ENCODE measurements at places on chromosomes 7 and 10. TPM values are rescaled to one million over a fixed set of nuclear protein-coding genes. Genes with fewer than 3 reads are reported as not detected.

DNA sequence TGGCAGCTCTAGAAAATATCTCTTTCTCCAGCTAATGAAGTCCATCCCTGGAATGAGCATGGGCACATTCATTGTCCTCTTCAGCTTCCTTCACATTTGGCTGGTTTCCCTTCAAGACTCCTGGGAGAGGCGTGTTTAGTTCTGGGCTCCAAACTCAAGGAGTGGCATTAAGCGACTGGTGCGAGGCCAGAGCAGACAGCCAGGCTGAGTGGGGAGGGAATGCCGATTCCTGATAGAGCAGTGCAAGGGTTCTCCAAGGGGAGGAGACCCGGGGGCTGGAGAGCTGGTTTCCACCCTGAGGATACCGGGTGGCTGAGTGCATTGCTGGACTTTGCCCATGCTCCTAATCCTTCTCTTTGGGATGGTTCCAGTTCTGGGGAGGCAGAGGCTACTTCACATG is 372.1 kb downstream of the RPS24 start:
- ATAC-seq, result no peak

DNA sequence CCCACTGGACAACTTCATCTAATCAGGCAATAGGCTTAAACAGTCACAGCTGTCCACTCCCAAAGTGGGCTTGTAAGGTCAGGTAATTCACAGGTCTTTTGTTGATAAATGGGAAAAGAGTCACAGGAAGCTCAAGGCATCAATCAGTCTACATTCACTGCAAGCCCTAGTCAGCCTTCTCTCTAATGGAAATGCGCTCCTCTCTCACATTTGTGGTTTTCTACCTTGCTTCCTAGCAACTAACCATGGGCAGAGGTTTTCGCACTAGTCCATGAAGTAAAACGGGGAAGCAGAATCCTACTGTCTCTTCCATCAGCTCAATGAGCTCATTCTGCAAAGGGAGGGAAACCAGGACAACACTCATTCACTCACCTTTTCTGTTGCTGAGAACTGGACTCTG is 53.5 kb upstream of the APBB1IP start:
- no peak for ATAC-seq

DNA sequence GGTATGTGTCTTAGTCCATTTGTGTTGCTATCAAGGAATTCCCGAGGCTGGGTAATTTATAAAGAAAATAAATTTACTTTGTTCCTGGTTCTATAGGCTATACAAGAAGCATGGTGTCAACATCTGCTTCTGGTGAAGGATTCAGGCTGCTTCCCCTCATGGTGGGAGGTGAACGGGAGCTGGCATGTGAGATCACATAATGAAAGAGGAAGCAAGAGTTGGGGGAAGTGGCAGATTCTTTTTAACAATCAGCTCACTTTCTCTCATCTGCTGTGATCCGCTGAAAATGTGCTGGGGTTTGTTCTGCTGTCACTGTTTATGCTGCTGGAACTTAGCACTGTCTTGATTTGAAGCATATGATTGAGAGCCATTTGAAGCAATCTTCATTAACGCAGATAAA is 730.0 kb upstream of the SORCS1 start:
- no peak for ATAC-seq

GRCh38 chr10:44473146-44473545 is 88.2 kb upstream of the CXCL12 start:
- ATAC-seq, result no peak

- ATAC-seq, result no peak
Measured at GRCh38 chr10:131084791-131085090, 226.8 kb downstream of the TCERG1L start.

- ATAC-seq, result no peak
Measured at GRCh38 chr7:130231792-130232191, 24.1 kb downstream of the SSMEM1 start.

GRCh38 chr10:119303886-119304285 is 96.5 kb downstream of the GRK5 start:
- ATAC-seq, result no peak

SGMS1 gene
- total RNA-seq, result 57.7 TPM

INA gene
- 1.2 TPM for total RNA-seq

UBE2D4 gene
- total RNA-seq, result 33.2 TPM

PLOD3 gene
- total RNA-seq, result 40.1 TPM

Data from gastroesophageal sphincter (tissue), 4 donors.